ENCODE measurements at places on chromosomes 3 and 15.

DNA sequence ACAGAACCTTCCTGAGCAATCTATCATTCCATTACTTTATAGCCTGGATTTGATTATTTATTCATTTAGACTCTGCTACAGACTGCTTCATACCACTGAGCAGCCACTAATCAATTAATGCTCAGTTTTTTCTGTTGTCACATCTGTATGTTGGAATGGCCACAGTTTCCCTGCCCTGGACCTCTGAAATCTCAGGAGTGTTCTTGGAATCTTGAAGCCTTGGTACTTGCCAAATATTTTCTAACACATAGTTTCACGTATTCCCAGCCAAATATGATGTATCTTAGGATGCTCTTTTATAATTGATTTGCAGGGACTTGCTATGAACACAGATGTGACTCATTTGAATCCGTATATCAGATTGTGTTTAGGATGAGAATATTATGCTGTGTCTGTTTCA, 225.8 kb downstream of the TAFA4 start:
- DNase-seq, result no peak

DNA sequence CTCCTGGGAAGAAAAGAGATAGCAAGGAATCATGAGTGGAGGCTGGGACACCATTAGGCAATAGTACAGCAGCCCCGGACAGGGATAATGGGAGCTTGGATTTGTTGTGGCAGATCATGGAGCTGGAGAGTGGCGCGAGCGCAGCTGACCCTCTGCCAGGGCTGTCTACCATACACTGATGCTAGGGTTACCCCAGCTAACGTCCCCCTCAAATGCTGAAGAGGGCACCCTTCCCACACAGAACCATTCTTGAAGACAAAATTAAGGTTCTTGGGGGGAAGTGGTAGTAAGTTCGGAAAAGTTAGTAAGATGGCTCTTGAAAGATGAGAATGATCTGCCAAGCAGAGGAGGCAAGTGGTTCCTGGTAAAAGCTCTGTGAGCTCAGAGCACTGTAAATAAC, 61.1 kb downstream of the ST3GAL6 start:
- DNase-seq, result no peak

DNA sequence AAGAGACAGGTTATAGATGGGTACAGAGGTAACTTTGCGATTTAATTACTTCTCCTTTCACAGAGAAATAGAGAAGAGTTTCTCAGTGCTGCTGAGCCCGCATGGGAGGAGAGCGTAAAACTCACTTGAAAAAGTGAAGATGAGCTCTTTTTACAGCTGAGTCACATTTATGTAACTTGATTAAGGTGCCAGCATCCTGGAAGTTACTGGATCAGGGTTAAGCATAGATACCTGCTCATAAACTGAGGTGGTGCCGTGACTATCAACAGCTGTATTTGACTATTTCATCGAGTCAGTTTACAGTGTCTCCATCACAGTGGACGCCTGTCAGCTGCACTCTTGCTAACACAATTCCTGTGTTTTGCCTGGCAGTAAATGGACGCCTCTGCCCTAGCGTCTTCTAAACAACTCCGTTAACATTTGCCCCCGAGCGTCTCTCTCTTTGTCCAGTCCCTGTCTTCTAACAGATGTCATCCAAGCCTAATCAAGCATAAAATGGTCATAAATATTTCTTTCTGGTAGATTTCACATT, 414.6 kb downstream of the FOXP1 start:
- DNase-seq, result no peak

- DNase-seq, result no peak
Measured at GRCh38 chr3:67804578-67804977, 150.2 kb upstream of the SUCLG2 start.

DNA sequence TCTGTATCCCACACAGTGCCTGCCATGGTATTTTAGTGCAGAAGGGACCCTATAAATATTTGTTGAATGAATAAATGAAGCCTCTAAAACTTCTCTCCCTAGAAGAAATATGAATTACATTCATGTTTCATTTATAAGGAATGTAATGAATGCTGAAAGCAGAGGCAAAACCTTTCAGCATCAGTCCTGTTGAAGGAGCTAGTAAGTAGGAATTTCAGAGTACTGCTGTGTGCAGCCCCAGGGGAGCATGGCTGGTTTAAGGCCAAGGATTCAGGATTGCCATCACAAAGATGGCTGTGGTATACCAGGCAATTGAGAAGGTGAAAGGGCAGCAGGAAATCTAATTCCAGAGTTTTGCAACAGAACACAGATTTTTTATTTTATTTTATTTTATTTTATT, 1131.4 kb downstream of the IGSF11 start:
- DNase-seq, result no peak

DNA sequence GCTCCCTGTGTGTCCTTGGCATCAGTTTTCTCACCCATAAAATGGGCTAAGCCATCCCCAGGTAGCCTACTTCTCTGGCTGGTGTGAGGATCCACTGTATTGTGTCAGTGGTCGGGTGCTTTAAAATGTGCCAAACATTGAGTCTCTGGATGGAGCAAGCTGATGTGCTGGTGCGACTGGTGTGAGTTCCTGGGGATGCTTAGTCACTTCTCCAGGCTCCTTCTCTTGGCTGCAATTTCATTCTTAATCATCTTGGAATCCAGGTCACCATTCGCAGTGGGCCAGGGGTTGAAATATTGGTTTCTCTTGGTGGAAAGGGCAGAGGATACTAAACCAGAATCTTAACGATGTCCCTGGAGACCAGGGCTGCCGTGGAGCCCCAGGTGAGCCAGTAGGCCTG, 29.3 kb downstream of the SCN5A start:
- DNase-seq, result no peak

DNA sequence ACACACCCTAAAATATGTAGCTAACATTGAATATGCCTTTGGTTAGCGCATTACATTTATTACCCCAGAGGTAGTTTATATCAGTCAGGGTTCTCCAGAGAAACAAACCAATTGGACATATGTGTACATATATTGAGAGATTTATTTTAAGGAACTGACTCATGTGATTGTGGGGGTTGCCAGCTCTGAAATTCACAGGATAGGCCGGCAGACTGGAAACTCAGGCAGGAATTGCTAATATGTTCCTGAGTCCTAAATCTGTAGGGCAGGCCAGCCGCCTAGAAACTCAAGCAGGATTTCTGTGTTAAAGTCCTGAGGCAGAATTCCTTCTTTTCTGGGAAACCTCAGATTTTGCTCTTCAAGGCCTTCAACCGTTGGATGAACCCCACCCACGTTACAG, 189.7 kb downstream of the CDIN1 start:
- no peak for DNase-seq

Data from urothelium cell line (cell line).